ENCODE measurements at places on chromosomes 2 and 18. TPM values are rescaled to one million over a fixed set of nuclear protein-coding genes. Genes with fewer than 3 reads are reported as not detected.

The GPAT2 gene
- not detected for total RNA-seq

The ATP5F1A gene
- 240 TPM for total RNA-seq

The ASB18 gene
- not detected for total RNA-seq

The B3GNT7 gene
- total RNA-seq = 3.6 TPM

The IKZF2 gene
- total RNA-seq = 6.8 TPM
